Umbilical cord (tissue), 2 donors: ENCODE measurements at places on chromosomes 5 and 9. TPM values are rescaled to one million over a fixed set of nuclear protein-coding genes. Genes with fewer than 3 reads are reported as not detected.

FCHO2 gene
- total RNA-seq = 38.0 TPM

TAF11L5 gene
- 16.4 TPM for total RNA-seq

HAPLN1 gene
- 7.5 TPM for total RNA-seq

TLX3 gene
- not detected for total RNA-seq

DNAJC18 gene
- 21.2 TPM for total RNA-seq

PCDHGB3 gene
- 11.8 TPM for total RNA-seq

GLRA1 gene
- not detected for total RNA-seq
